ENCODE measurements at places on chromosomes 6 and 20. TPM values are rescaled to one million over a fixed set of nuclear protein-coding genes. Genes with fewer than 3 reads are reported as not detected.

DNA sequence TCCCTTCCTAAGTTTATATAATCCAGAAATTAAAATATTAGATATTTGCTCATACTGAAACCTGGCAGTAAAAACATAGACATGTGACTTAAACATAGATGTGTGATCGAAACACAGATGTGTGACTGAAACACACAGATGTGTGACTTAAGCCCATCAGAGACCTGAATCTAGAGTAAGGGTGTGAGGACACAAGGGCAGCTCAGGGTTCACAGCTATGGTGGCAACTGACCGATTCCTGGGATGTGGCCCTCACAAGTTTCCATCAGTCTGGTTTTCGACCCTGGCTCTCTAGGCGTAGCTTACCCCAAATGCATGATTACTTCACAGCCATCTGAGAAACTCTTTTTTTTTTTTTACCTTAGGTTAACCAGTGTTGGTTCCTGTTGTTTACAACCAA is 137.0 kb downstream of the NRN1 start:
- DNase-seq: no peak

DNA sequence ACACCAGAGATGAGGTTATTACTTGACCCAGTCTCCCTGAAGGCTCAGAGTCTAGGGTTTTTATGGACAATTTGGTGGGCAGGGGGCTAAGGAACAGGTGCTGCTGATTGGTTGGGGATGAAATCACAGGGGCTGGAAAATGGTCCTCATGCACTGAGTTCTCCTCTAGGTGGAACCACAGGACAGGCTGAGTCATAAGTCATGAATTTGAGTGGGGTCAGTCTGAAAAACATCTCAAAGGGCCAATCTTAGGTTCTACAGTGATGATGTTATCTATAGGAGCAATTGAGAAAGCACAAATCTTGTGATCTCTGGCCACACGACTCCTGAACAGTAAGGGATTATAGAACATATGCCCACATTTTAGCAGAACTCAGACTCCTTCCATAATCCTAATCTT is 5.9 kb upstream of the MRS2 start:
- no peak for DNase-seq

Gene WFDC10A
- not detected for total RNA-seq

Gene ARMC12
- not detected for total RNA-seq

Gene CST2
- not detected for total RNA-seq

Gene BPIFB2
- total RNA-seq: not detected

GRCh38 chr20:62561182-62561581 is 81.1 kb upstream of the SLCO4A1 start:
- DNase-seq: no peak

DNA sequence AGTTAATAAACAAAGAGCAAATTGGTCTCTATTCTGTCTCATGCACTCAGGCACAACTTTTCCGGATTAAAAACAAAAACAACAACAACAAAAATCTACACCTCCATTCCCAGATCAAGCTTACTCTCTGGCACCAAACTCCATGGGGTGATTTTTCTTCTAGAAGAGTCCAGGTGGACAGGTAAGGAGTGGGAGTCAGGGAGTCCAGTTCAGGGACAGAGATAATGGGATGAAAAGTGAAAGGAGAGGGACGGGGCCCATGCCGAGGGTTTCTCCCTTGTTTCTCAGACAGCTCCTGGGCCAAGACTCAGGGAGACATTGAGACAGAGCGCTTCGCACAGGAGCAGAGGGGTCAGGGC is 437 bp upstream of the HLA-A start:
- DNase-seq: no peak

- DNase-seq: peak; percentile 84
Observed at GRCh38 chr20:58179432-58180099, 48.9 kb downstream of the ANKRD60 start.

Gene RGS17
- 15.5 TPM for total RNA-seq

Gene CDSN
- total RNA-seq: not detected

- no peak for DNase-seq
Observed at GRCh38 chr6:95240514-95240913, 336.8 kb upstream of the MANEA start.

Gene OR10C1
- not detected for total RNA-seq

GRCh38 chr6:1389369-1390132 is at the start of gene FOXF2:
TSS of gene FOXF2 (plus strand) at chr6:1389576. CDS start at chr6:1389948, 372 bp downstream.
- DNase-seq: peak; percentile 40

Gene TMEM217
- 0.73 TPM for total RNA-seq

DNA sequence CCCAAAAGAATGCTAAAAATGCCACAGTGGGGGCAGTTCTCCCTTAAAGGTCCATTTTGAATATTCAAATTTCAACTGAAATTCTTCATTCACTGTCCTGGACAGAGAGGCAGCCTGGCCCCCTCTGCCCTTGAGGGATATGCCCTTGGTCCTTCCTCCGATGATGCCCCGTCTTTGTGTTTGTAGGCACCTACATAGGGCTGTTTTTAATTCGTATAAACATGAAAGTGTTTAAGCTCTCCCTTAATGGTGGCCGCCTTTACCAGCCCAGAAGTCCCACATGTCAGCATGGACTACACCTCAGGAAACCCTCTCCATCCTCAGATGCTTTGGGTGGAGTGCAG is 70.2 kb downstream of the SSR1 start:
- no peak for DNase-seq

- DNase-seq: no peak
Observed at GRCh38 chr6:56758553-56758952, 115.9 kb upstream of the DST start.

Gene SYCP2
- not detected for total RNA-seq

DNA sequence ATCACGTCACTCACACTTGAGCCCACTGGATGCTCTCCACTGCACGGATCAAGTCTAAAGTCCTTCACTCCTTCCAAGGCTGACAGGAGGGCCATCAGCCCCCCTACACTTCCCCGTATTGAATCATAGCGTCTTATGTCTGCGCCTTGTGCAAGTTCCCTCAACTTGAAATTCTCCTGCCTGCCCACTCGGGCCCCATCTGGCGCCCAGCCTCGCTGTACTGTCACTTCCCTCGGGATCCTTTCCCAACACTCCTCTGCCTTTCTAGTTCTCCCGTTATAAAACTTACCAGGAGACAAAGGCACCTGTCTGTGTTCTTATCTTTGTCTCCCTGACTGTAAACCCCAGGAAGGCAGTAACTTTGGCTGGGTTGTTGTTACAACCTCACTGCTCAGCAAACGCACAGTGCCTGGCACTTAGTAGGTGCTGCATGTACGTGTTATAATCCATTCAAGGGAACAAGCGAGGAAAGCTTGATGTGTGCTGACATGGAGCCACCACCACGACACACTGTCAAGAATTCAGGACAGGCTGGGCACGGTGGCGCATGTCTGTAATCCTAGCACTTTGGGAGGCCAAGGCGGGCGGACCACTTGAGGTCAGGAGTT is 33.8 kb upstream of the ZFAND3 start:
- DNase-seq: no peak

DNA sequence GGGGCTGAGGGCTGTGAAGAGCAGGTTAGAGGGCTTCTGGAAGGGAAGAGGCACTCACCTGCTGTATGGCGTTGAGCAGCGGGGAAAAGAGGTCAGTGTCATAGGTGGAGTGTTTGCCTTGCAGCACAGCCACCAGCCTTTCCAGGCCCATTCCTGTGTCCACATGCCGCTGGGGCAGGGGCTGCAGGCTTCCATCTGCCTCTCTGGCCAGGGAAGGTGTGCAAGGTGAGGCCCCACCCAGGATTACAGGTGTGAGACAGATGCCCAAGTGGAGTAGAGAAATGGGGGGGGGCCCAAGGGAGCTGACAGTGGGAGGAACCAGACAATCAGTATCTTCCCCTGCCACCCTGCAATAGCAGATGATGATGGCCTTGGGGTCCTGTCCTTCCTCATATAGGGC is 2.9 kb downstream of the AARS2 start:
- DNase-seq: no peak

Gene BPIFA1
- total RNA-seq: not detected

Gene HRH3
- 0.15 TPM for total RNA-seq

- no peak for DNase-seq
Observed at GRCh38 chr6:158711264-158711663, 61.4 kb downstream of the SYTL3 start.

Gene RRAGD
- 63.8 TPM for total RNA-seq

Gene YTHDF1
- total RNA-seq: 83.2 TPM

- no peak for DNase-seq
Observed at GRCh38 chr6:112027942-112028674, 25.8 kb upstream of the CCN6 start.

DNA sequence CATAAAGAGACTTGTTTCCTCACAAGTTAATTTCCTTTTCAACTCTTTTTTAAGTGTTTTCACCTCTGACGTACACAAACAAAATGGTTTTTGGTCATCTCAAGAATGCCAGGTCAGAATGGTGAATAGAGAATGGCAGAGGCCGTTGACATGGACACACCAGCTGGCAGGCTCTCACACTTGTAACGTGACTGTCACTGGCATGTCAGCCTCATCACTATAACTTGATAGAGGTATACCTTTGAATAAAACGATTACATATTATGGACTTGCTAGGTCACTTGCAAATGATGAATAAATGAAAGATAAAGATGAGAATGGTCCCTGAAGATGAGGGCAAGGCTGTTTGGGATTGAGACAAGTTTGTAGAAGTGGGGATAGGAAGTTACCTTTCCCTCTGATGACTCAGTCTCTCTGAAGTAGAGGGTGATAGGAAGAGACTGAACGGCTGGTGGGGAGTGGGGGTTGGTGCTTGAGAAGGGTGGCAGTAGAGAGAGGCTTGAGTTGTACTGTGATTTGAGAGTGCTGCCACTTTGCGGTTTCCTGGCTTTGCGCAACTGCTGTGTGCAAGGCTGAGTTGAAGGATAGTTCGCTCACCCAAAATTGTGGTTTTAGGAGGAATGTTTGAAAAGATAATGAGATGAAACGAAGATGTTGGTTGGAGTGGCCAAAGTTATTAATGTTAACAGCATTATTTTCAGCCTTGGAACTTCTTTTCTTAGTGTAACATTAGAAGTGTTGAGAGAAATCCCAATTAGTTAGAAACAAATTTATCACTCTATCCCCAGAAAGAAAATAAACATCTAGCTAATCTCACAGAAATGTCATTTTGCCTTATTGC is 30.3 kb downstream of the TBPL1 start:
- no peak for DNase-seq

Gene KCNK16
- not detected for total RNA-seq

Gene HLA-DPA1
- not detected for total RNA-seq

Gene CCN6
- total RNA-seq: not detected

Gene ZNF165
- 0.68 TPM for total RNA-seq

DNA sequence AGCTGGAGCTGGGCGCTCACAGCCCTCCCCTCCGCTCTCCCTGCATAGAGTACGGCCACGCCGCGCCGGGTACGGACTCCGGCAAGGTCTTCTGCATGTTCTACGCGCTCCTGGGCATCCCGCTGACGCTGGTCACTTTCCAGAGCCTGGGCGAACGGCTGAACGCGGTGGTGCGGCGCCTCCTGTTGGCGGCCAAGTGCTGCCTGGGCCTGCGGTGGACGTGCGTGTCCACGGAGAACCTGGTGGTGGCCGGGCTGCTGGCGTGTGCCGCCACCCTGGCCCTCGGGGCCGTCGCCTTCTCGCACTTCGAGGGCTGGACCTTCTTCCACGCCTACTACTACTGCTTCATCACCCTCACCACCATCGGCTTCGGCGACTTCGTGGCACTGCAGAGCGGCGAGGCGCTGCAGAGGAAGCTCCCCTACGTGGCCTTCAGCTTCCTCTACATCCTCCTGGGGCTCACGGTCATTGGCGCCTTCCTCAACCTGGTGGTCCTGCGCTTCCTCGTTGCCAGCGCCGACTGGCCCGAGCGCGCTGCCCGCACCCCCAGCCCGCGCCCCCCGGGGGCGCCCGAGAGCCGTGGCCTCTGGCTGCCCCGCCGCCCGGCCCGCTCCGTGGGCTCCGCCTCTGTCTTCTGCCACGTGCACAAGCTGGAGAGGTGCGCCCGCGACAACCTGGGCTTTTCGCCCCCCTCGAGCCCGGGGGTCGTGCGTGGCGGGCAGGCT is 4.6 kb downstream of the KCNK15 start:
- no peak for DNase-seq

Gene HEY2
- total RNA-seq: 0.22 TPM

DNA sequence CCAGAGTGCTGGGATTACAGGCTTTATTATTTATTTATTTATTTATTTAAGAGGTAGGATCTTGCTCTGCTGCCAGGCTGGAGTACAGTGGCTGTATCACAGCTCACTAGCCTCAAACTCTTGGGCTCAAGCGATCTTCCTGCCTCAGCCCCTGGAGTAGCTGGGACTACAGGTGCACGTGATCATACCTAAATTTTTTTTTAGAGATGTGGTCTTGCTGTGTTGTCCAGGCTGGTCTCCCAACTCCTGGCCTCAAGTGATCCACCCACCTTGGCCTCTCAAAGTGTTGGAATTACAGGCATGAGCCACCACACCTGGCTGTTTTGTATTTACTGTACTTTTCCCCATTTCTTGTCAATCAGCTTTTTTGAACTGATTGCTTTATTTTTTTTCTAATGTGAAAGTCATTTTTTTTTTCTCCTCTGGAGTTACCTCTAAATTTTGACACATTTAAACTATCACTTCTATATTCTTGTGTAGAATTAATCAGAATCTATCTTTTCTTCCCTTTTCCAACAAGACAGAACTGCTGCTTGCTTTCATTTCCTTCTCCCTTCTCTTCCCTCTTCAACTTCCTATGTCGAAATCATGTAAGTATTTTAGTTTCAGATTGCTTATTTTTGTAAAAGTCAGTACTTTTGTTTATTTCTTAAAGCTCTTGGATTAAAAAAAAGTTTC is 12.0 kb downstream of the PANK2 start:
- no peak for DNase-seq

DNA sequence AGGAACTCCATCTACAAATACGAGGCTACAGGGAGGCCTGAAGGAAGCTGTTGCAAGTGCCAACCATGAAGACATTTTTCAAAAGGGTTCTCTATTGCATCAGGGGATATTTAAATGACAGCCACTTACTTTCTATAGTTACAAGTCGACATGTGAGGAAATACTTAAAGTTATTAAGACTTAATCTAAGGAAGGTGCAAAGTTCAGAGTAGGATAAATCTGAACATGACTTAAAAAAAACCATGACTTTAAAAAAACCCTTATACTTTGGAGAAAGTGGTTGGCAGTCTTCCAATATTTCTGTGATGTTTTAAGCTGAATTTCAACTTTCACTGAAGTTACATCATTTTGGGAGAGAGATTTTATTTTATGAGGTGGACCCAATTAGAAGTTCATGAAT is 56.3 kb upstream of the EMILIN3 start:
- no peak for DNase-seq

DNA sequence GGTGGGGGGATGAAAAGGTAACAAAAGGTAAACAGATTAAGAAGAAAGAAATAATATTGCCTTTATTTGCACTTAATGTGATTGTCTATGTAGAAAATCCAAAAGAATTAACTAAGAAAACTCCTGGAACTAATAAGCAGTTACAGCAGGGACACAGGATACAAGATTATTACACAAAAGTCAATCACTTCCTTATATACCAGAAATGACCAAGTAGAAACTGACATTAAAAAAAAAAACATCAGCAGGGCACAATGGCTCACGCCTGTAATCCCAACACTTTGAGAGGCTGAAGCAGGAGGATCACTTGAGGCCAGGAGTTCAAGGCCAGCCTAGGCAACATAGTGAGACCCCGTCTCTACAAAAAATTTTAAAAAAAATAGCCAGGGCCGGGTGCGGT is 123.2 kb upstream of the RIPOR2 start:
- DNase-seq: no peak
